ENCODE measurements at places on chromosomes 2 and 18.

GRCh38 chr18:12907258-12907925, 23.4 kb upstream of the PTPN2 start:
- DNase-seq = peak; percentile 27

GRCh38 chr2:147045113-147045512, 799.7 kb upstream of the ACVR2A start:
- DNase-seq = peak; percentile 29

- DNase-seq = no peak
These were observed 104.2 kb upstream of the MAP4K3 start for GRCh38 chr2:39541011-39541930.

DNA sequence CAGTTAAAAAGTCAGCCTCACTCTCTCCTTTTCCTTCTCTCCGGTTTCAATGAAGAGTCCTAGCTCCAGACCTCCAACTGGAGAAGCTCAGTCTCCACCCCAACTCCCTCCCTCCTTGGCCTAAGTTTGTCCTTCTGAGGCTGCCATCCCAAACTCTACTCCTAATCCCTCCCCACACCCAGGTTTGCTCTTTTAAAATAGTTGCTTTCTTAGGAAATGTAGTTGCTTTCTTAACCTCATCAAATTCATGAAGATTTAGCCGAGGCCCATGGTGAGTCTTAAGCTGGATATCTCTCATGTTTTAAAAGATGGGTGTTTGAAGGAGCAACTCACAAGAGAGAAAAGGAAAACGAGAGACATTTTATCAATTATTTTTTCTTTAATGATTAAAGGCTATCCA, 937 bp upstream of the LANCL1 start:
- DNase-seq = peak; percentile 69

DNA sequence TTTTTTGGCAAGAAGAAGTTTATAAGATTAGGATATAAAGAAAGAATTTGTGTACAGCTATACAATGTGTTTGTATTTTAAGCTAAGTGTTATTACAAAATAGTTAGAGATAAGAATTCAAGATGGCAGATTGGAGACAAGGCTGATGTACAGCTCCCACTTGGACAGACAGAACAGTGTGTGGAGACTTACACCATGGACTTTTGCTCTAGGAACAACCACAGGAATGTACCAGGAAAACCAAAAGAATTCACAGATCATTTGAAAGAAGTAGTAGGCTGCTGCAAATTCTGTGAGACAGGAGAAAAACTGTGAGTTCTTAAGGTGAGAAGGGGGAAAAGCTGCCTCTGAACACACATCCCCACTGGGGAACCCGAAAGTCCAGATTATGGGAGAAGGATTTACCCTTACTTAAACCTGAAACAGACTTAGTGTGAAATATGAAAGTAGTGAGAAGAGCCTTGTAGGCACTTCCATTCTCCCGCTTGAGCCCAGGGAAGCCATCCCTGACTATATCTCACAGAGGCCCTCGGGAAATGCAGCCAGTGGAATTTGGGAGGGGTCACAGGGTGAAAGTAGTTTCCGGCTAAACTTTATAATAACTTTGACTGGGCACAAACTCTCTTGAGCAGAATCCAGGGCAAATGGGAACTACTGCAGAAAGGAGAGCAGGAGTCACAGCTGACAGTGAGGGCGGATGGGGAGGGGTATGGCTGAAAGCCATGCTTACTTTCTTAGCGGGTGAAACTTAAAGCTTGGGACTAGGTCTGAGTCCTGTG, 11.6 kb upstream of the RPRD1A start:
- no peak for DNase-seq

- DNase-seq = no peak
These were observed 130.7 kb downstream of the ANKRD44 start for GRCh38 chr2:197179744-197180498.

DNA sequence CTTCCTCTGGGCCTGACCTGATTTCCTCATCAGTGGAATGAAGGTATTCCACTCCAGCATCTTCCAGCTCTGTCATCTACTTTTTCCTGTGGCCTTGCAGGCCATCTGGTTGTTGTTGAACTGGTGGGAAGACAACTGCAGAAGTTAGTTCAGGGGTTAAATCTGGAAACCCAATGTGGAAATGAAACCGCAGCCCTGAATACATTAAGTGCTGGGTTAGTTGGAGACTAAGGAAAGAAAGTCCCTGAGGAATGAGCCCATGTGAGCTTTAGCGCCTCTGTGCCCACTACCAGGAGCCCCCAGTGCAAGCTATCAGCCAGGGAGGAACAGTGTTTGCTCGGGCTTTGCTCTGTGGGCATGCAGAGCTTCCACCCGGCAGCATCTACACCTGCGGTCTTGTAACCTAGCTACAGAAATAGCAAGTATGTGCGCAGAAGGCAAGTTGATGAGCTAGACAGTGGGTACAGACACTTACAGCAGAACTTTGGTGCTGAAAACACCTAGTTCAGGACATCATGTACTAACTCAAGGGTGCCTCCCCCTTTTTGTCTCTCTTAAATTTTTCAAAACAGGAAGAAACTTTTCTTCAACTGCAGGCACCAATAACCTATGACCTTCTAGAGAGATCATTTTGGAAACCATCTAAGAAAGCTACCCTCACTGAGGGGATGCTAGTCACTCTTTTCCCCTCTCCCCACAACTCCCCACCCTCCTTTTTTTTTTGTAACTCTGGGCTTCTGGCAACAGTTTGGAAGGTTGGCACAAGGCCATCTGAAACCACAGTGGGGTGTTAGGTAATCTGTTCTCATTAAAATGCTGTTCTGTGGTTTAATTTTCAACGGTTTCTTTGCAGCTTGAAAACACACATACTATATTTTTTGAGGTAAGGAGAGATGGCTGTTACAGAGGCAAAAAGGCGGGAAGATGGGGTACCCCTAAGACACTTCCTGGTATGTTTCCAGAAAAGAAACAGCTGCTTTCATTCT, 18.3 kb upstream of the CXCR4 start:
- no peak for DNase-seq

DNA sequence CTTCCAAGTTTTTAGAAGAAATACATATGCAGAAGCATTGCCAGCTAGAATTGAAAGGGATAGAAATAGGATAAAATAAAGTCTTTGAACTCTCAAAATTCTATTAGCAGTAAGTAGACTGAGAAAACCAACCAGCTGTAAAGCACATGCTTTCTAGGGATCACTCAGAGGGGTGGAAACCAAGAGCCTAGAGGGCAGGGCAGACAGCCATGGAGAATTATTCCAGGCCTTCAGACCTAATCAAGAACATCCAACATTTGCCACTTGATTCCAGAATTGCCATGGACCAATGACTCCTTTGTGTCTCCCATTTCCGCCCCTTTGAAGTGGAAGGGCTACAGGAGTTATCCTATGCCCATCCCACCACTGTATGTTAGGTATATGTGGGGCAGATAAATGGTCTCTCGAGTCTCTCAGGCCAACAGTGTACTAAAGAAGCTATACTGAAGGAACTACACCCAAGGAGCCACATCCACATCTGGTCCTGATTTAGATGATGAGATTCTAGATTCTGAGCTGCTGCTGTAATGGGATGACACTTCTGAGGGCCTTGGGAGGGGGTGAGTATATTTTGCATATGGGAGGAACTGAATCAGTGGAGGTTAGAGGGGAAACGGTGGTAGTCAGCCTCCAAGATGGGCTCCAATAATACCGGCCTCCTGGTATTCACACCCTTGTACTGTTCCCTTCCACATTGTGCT, 4.0 kb downstream of the FARSB start:
- no peak for DNase-seq

DNA sequence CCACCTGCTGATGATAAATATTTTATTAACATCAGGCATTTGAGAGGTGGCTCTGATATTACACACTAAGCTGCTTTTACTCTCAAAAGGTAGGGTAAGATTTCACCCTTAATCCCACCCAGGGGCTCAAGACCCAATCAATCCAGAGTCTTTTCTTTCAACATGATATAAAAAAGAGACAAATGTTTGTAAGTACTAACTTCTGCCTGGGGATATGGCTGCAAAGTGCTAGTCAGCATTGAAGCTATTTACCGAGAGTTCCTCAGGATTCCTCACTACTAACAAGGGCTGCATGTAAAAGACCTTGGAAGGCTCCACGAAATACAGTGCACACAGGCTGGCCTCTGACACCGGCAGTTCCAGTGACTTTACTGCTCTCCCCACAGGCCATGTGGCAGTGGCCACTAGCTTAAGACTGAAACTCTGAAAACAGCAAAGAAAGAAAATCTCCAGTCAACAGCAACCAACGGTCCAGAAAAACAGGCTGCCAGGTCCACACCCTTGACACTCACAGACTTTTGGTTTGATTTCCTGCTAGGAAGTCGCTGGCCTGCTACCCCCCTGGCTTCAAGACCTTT, 11.2 kb downstream of the MREG start:
- no peak for DNase-seq

- DNase-seq = no peak
These were observed 315.3 kb upstream of the SKOR2 start for GRCh38 chr18:47566809-47567208.

GRCh38 chr2:239297142-239298004, 103.4 kb downstream of the HDAC4 start:
- no peak for DNase-seq

DNA sequence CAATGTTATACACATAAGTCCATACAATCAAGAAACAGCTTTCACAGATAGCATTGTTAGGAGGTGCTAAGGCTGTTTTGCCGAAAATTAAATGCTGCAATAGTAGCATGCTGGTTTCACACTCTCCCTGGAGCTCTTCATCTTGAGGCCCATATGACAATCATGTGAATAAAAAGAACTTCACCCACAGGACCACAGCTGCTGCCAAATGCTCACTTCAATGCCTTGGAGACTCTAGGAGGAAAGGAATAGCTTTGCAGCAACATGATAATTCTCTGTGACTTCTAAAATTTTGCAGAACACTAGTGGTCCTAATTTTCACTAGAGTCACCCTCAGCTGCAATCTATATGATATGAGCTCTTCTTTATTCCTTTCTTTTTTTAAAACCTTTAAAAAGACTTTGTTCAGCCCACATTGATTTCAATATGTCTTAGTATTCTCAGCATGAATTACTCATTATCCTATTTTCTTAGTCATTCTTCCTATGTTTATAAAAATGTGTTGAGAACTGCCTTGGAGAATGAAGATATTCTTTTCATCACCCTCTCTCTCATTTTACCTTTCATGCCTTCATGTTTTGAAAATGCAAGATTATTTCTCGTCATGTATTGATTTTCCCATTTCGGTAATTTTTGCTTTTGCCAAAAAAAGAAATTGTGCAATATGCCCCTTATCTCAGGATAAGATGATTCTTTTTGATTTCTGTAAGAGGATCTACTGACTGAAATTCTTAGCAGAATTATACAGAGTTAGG, 108.2 kb downstream of the PDE1A start:
- no peak for DNase-seq

DNA sequence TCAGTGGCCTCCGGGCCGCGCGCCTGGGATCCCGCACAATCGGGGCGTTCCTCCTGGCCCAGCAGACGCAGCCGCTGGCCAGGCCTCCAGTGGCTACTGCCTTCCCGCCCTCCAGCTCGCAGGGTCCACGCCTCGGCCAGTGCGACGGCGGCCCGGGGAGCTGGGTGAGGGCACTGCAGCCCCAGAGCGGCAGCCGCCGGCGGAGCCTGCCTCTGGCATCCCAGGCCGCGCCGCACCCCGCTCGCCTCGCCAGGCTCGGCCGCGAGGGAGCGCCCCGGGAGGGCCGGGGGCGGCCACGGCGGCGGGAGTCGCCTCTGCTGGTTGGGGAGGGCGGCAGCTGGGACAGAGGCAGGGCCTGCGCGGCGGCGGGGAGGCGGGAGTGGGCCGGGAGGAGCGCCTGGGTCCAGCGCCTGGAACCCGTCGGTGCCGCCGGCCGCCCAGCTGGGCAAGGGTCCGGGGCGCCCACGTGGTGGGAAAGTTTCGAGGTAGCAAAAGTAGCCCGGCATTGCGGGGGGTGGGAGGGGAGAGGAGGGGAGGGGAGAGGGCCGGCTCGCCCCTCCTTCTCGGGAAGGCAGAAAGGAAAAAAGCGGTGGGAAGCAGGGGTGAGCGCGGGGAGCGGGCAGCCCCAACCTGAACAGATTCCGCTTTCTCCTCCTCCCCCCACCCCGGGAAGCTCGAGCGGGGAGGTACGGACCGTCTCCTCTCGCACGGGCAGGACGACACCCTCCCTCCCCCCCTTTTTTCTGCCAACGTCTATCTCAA, 1.5 kb upstream of the INHBB start:
- peak; percentile 81 for DNase-seq

DNA sequence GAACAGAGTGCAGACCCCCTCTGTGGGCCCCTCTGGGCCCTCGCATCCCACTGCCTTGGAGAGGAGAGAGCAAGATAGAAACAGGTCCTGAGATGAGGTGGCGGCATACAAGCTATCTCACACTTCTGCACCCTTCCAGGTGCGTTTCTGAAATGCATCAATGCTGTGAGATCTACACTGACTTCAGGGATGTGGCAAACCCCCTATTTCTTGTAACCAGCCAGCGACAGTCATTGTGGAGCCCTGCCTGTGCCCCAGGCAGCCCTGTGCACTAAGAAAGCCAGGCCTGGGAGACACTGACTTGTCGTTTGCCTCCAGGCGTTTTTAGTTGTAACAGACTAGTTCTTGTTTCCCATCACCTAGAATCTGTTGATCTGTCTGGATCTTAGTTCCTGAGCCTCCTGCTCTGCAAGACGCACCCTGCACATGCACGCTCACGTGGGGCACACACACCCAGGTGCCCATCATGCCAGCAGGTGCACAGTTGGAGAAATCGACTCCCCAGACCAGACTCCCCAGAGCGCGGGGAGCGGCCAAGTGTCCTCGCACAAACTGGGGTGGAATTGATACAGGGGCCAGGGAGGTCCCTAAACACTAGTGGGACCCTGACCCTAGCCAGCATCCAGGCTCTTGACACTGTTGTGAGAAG, 238.0 kb downstream of the FAM210A start:
- no peak for DNase-seq

DNA sequence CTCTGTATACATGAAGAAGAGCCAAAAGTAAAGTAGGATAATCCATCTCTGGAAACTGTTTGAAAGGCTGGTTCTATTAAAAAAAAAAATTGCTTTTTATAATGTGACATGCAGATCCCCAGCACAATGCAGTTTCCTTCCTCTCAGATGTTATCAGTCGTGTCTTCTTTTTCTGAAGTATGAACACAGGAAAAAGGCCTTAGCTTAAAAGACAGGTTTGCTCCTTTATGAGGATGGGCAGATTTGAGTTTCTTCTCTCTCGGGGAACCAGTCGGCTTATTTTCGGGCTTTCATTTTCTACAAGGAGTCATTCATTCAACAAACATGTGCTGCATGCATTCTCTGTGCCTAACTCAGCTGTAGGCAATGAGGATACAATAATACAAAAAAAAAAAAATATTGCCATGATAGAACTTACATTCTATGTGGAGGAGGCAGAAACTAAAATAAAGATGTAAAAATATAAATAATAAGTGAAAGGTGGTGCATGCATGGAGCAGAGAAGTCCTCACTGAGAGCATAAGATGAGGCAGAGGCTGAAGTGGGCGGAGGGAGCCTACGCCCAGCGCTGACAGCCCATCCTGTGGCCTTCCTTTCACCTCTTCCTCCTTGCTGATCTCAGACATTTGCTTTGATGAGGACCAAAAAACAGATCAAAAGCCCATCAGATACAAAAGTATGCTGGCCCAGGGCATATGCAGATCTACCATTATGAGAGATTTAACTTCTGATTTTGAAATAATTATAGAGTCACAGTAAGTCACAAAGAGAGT, at the start of gene CD226:
CD226 (minus strand) TSS at position 513 of the 773 bp plus-strand sequence; CDS start at position 46, 467 bp downstream.
- DNase-seq = no peak

- DNase-seq = no peak
These were observed 13.0 kb downstream of the SCYGR4 start for GRCh38 chr2:227630322-227630721.

- DNase-seq = no peak
These were observed 41.6 kb downstream of the ANKRD44 start for GRCh38 chr2:197268786-197269584.
